T-helper 17 cell (primary cell): ENCODE measurements at places on chromosomes 13 and 19.

DNA sequence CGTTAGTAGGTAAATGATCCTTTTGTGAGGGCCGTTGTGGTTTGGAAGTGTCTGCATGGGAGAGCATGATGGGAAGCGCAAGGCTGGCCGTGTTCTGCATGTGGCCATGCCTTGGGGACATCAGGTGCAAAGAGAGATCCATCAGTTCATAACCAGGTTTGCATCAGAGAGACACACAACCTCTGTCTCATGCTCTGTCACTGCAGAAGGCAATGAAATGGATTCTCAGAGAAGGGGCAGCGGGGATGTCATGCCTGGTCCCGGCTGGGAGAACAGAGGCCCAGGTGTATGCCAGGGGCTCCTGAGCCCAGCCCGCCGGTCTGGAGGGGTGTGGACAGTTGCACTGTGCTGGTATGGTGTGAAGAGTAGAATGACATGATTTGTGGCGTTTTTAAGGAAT lies 60.2 kb downstream of the GGACT start:
- DNase-seq, result no peak

- DNase-seq, result no peak
Measured at GRCh38 chr13:69168436-69168835, 939.2 kb upstream of the ATXN8OS start.

DNA sequence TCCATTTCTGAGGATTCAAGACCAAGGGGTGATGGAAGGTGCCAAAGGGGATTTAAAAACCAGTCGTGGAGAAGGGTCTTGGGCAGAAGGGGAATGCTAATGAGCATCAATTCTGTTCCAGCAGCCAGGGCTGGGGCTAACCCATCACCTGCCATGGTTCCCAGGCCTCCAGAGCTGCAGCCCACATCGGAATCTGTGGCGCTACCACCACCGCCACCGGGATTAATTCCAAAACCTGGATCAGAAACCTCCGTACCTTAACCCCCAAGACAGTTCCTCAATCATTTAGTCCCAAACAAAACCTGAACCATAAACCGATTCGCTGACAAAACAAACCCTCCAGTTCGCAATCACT lies 583 bp downstream of the ZNF615 start:
- DNase-seq, result no peak

GRCh38 chr13:99293178-99293577 lies 14.0 kb downstream of the GPR183 start:
- no peak for DNase-seq

DNA sequence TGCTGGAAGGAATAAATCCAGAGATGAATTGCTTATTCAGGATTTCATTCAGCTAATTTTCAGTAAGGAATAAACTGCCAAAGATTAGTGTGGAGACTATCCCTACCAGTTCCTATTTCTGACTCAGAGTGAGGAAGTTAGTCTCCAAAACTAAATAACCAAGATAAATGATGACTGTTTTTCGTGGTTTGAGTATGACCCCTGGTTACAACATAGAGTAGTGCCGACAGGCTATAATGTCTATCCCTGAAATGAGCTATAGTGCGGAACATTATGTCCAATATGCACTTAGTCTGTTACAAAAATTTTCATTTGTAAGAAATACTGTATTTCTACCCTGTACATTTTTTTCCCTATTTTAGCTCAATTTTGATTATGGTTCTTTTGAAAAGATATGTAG lies 51.4 kb downstream of the NBEA start:
- DNase-seq, result no peak

DNA sequence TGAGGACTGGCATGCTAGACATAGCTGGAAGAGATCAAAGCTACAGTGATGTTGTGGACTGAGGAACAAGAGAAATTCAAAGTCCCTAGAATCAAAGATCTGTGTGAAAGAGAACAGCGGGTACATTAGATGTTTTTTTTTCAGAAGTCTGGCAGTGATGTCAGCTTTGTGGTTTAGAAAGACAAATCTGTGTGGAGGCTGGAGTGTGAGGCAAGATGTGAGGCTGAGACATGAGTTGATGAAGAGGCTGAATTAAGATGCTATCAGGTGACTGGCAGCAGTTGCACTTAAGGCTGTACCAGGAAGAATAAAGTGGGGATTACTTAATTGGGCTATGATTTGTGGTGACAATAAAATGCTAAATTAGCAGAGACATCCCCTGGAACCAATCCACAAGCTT lies 46.5 kb downstream of the DNAJC3 start:
- DNase-seq, result no peak

DNA sequence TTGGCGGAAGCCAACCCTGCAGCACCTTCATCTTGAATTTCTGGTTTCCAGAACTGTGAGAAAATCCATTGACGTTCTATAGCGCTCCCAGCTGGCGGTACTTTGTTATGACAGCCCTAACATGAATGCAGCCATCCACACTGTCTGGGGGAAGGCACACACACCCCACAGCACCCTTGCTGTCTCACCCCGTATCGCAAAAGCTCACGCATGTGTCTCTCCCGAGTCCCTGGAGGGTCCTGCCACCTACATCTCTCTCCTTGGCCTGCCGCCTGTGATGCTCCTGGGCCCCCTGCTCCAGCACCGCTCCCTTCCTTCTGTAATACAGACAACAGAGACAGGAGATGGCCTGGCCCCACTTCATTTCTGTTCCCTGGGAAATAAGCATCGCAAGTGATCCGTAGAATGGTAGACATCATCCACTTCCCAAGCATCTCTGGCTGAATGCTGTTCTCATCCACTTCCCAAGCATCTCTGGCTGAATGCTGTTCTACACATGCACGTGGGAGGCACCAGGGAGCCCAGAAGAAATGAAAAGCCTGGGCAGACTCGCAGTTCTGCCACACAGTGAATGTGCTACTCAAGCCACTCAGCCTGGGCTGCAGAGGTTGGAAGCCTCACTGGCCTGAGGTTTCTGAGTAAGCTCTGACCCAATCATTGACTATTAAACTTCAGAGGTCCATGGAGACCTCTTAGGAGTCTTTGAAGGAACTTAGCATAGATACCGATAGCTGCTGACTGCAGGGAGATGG lies 29.6 kb downstream of the EPN1 start:
- DNase-seq, result no peak

- no peak for DNase-seq
Measured at GRCh38 chr13:74732736-74733385, 598.7 kb upstream of the KLF12 start.

DNA sequence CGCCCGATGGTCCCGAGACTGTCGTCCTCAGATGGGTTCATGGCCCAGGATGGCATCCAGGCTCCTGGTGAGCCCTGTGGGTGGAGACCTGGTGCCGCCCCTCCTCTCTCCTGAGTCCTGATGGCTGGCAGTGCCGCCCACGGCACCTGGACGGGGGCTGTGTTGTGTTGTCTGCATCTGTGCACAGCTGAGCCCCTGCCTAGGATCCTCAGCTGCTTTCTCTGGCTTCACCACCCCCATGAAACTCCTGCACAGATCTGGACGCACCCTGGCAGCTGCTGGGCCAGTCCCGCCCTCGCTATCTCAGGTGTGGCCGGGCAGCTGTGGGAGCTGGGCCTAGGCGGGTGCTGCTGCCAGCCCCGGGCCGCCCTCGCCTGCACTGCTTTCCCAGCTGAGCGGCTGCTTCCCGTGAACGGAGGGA lies 27.7 kb downstream of the MCF2L start:
- no peak for DNase-seq

DNA sequence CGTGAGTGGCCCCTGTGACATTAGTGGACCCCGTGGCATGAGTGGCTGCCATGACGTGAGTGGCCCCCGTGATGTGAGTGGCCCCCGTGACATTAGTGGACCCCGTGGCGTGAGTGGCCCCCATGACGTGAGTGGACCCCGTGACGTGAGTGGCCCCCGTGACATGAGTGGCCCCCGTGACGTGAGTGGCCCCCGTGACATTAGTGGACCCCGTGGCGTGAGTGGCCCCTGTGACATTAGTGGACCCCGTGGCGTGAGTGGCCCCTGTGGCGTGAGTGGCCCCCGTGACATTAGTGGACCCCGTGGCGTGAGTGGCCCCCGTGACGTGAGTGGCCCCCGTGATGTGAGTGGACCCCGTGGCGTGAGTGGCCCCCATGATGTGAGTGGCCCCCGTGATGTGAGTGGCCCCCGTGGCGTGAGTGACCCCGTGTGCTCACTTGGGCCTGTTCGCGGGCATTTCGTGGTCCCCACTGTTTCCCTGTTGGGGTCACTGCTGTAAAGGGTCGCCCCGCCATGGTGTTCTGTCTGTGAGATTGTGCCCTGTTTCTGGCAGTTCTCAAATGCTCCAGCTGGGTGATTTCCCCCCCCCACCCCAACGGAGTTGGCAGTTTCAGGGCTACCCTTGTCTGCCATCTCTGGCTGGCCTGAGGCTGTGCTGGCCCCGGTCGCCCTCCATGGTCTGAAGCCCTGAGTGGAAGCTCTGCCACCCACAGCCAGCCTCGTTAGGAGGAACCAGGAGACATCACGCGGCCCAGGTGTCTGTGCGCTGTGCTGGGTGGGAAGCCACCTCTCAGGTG lies 64.2 kb downstream of the MCF2L start:
- no peak for DNase-seq

- DNase-seq, result no peak
Measured at GRCh38 chr13:76684336-76684735, 201.9 kb downstream of the KCTD12 start.

DNA sequence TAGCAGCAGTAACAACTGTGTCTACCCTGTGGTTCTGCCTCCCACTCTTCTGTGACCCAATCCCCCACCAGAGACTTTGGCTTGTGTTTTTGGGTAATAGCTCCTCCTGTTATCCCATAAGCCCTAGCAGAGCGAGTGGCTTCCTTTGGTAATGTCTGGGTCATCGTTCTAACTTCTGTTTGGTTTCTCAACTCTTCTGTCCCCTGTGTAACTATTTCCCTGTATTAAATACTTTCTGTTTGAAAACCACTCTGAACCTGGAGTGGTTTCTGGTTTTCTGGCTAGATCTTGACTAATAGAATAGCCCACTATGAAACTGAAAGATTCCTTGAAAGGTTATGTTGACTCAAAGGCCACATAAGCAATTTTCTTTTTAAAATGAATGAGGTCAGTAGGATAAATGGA lies 350.0 kb downstream of the DCT start:
- no peak for DNase-seq

DNA sequence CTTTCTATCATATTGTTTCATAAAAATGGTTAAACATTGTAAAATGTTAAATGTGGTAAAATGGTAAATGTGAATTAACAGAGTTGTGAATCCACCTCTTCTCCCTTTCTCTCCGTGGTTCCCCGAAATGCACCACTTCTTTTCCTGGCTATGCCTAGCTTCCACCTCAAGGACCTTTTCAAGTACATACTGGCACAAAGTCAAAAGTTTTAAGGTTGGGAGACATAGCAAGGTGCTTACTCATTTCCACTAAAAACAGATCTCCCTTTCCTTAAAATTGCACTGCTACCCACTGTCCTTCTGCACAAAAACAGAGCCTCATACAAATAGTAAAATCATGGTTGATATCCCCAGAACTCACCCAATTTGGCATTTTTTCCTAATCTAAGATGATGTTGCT lies 558.2 kb downstream of the SLITRK6 start:
- DNase-seq, result no peak

- DNase-seq, result no peak
Measured at GRCh38 chr13:53112522-53112921, 83.9 kb downstream of the OLFM4 start.

DNA sequence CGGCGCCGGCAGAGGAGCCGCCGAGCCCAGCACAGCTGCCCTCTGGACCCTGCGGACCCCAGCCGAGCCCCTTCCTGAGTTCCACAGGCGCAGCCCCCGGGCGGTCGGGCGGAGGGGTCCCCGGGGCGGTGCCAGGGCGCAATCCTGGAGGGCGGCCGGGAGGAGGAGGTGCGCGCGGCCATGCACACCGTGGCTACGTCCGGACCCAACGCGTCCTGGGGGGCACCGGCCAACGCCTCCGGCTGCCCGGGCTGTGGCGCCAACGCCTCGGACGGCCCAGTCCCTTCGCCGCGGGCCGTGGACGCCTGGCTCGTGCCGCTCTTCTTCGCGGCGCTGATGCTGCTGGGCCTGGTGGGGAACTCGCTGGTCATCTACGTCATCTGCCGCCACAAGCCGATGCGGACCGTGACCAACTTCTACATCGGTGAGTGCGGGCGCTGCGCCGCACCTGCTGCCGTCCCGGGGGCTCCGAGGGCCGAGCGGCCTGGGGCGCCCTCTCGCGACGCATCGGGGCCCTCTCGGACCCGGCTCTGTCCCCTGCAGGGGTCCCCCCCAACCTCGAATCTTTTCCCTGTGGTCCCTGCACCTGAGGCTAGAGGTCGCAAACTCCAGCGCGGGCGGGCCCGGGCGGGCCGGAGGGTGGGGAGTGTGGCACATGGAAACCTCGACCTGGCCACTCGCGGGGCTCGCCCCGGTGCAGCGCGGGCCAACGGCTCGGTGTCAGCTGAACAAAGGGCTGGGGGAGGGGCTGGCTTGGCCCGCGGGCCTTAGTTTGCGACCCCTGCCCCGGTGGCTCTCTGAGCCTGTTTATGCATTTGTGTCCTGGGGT lies at the start of gene KISS1R:
Gene KISS1R (plus strand): TSS at position 11 of the 829 bp plus-strand sequence. CDS start 170 bp downstream, at position 181.
- no peak for DNase-seq

GRCh38 chr19:3263866-3264265 lies 39.4 kb downstream of the CELF5 start:
- DNase-seq, result no peak

DNA sequence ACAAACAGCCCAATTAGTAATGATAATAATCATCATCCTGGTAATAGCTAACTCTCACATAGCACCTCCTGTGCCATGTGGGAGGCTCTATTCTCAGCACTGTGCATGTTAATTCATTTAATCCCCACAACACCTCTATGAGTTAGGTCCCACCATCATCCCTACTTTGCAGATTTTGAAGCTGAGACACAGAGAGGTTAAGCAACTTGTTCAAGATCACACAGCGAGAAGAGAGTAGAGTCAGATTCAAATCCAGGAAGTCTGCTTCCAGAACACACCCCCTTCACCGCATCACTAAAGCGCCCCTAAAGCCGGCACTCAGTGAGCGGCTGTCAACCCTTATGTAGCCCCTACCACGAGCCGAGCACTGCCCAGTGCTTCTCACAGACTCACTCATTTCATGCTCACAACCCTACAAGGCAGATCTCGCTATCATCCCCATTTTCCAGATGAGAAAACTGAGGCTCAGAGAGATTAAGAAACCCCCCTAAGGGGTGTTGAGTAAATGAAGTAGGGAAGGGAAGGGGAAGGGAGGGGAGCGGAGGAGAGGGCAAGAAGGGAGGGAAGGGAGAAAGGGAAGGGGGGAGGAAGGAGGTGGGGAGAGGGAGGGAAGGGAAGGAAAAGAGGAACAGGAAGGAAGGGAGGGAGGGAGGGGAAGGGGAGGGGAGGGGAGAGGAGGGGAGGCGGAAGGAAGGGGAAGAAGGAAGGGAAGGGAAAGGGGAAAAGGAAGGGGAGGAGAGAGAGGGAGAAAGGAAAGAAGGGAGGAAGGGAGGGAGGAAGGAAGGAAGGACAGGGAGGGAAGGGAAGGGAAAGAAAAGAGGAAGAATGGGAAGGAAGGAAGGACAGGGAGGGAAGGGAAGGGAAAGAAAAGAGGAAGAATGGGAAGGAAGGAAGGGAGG lies 16.4 kb downstream of the EMP3 start:
- no peak for DNase-seq

- no peak for DNase-seq
Measured at GRCh38 chr13:112127564-112128330, 60.8 kb downstream of the SOX1 start.

DNA sequence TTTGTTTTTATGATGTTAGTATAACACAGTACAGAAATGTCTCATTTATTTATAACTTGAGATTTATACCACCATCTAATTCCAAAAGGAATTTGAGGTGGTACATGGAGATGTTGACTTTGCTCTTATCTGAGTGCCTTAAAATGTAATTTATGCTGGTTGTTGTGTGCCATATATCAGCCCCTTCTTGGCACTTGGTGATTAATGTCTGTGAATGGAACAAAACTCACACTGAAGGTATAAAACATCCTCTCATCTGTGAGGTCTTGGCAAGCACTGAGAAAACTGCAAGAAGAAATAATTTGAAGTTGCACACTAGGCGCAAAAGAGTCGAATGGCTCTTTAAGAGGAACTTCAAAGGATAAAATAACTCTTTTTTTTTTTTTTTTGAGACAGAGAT lies 240.4 kb downstream of the B3GLCT start:
- no peak for DNase-seq
